ENCODE measurements at places on chromosomes 2 and 18.
A peak's percentile ranks its signal among the peaks of the same experiment; 100 is the strongest.

DNA sequence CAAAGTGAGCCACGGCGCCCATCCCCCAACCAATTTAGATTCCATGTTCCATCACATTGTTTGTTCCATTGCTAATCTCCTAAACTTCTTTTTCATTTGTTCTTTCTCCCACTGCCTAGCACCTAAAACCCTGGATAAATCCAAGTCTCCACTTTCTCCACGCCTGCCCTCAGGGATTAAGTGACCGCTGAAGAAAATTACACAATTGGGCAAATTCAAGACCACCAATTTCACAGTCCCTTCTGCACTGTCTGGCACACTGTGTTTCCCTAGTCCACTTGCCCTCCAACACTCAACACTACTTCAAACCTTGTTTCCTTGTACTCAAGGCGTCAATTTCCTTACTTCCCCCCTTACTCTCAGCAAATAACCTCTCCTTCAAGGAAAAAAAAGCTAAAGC lies 5.1 kb upstream of the UBXN4 start:
- no peaks in the 10 kb centered on the region for H3K36me3 ChIP-seq
- no peaks in the 10 kb centered on the region for H3K4me1 ChIP-seq
- no peak overlapping the region for H3K27ac ChIP-seq
- no peak for DNase-seq

DNA sequence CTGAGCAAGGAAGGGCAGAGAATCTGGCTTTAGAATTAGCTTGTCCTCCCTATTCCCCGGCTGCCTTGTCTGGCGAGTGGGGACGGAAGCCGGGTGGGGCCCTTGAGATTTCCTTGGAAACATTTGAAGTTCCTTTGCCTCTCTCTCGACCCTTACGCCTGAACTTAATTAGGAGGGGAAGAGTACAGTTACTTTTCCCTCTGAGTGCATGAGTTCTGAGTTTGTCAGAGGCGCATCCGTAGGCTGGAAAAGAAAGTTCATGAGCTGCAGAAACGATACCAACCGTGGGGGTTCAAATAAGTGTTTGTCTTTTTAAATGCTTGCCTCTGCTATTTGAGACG lies 468 bp downstream of the PIKFYVE start:
- H3K27ac ChIP-seq = peak overlapping the region; percentile 81
- H3K36me3 ChIP-seq = peaks cover 4% of the 10 kb centered on the region
- peak overlapping the region; percentile 74 for H3K4me3 ChIP-seq
- H3K27me3 ChIP-seq = no peaks in the 10 kb centered on the region
- DNase-seq = peak; percentile 56

- H3K4me3 ChIP-seq = no peak overlapping the region
- H3K27me3 ChIP-seq = no peaks in the 10 kb centered on the region
- no peaks in the 10 kb centered on the region for H3K4me1 ChIP-seq
- no peak overlapping the region for H3K27ac ChIP-seq
- DNase-seq = no peak
Measured at GRCh38 chr2:36731941-36732672, 35.6 kb downstream of the VIT start.

DNA sequence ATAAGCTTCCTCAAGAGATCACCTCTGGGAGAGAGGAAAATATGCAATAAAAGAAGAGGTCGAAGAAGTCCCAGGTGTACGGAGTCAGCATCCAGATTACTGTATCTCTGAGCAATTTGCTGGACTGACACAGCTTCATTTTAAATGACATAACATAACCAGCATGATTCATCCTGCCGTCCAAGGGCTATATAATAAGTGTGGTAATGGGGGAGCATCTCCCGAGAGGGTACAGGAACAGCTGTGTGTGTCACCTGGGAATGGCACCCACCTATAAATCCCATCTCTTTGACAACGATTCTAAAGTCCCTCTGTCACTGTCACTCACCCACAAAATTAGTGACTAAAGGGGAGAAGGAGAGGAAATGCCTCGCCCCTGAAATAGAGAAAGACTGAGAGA lies 19.3 kb upstream of the FZD7 start:
- no peak for DNase-seq
- no peak overlapping the region for H3K4me3 ChIP-seq
- H3K36me3 ChIP-seq = no peaks in the 10 kb centered on the region
- no peak overlapping the region for H3K27ac ChIP-seq
- H3K4me1 ChIP-seq = peaks cover 8% of the 10 kb centered on the region

DNA sequence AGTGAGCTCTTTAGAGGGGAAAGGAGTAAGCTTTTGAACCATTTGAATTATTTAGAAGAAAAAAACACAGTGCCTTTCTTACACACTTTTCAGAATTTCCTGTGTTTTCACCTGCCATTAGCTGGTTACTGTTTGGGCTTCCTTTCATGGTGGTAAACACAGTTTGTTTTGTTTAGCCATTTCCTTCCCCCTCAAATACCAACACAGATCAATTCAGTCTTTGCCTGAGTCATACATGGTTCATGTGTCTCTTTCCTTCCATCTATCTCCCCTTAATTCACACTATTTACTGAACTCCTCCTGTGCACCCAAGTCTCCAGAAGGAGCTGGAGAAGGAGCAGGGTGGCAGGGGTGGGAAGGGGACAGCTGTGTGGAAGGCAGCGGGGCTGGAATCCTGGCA lies 45.0 kb downstream of the TCF7L1 start:
- H3K27me3 ChIP-seq = no peaks in the 10 kb centered on the region
- no peak for DNase-seq
- H3K36me3 ChIP-seq = no peaks in the 10 kb centered on the region
- H3K4me1 ChIP-seq = no peaks in the 10 kb centered on the region
- no peak overlapping the region for H3K4me3 ChIP-seq

GRCh38 chr2:149709496-149710263 lies 122.1 kb upstream of the MMADHC start:
- no peaks in the 10 kb centered on the region for H3K27me3 ChIP-seq
- H3K4me3 ChIP-seq = no peak overlapping the region
- no peaks in the 10 kb centered on the region for H3K36me3 ChIP-seq
- no peak for DNase-seq

DNA sequence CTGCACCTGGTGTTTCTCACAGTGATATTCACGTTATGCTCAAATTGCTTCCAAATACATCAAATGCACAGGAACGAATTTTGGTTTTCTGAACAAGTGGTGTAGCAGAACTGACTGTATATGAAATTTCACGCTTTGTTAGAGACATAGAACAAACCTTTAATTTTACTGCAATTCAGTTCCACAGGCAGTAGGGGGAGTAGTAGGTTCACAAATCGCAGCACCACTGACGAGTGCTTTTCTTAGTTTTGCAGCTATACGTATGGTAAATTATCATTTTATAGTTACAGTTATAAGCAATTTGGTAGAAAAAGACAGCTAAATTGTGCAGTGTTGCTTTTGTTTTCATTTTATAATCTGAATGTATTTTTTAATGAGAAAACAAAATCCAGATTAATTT lies 113.3 kb downstream of the KIAA1328 start:
- H3K4me1 ChIP-seq = no peaks in the 10 kb centered on the region
- H3K27ac ChIP-seq = no peak overlapping the region
- DNase-seq = peak; percentile 77
- no peak overlapping the region for H3K4me3 ChIP-seq
- H3K27me3 ChIP-seq = no peaks in the 10 kb centered on the region
- no peaks in the 10 kb centered on the region for H3K36me3 ChIP-seq

DNA sequence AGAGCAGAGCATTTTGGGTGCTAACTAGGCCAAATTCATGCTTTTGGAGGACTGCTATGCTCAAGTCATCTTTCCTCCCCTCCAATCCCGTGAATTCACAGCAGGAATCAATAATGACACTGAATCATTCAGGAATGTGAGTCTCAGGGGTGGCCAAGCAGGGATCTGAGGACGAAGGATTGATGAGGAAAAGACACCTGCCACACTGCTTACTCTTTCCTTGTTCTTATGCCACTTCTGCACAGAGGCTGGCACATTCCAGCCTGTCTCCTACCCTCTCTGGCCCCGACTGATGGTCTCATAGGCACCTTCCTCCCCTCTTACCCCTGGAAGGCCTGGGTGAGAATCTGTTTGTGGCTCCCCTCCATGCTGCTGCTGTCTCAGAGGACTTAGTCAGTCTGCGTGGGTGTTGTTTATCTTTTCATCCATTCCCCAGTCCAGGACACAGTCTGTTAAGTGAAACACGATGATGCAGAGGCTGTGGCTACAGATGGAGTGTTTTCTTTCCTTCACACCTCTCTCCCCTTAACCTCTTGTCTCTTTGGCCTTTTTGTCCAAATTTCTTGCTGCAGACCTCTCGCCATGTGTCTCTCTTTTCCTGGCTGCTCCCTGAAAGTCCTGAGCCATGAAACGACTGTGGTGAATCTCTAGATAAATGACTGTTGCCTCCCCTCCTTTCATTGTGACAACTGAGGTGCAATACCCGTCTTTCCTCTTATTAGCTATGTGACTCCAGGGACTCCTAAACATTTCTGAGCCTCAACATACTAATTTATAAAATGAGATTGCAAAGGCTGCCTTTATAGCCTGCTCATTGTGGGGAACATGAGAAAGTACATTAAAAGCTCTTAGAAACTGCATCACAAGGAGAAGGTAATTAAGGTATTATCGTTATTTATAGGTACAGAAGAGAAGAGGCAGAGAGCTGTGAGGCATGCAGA lies 86.9 kb downstream of the RDH14 start:
- no peak overlapping the region for H3K4me3 ChIP-seq
- H3K4me1 ChIP-seq = no peaks in the 10 kb centered on the region
- H3K27me3 ChIP-seq = no peaks in the 10 kb centered on the region
- H3K36me3 ChIP-seq = no peaks in the 10 kb centered on the region
- DNase-seq = no peak
- H3K27ac ChIP-seq = no peak overlapping the region

GRCh38 chr2:30366199-30366691 lies 80.8 kb upstream of the LCLAT1 start:
- no peaks in the 10 kb centered on the region for H3K4me1 ChIP-seq
- no peak overlapping the region for H3K4me3 ChIP-seq
- no peak overlapping the region for H3K27ac ChIP-seq
- no peaks in the 10 kb centered on the region for H3K27me3 ChIP-seq
- no peak for DNase-seq

- H3K4me1 ChIP-seq = peaks cover 34% of the 10 kb centered on the region
- H3K36me3 ChIP-seq = no peaks in the 10 kb centered on the region
- H3K27me3 ChIP-seq = no peaks in the 10 kb centered on the region
- H3K4me3 ChIP-seq = peak overlapping the region; percentile 86
- H3K27ac ChIP-seq = peak overlapping the region; percentile 82
- DNase-seq = no peak
Measured at GRCh38 chr2:26345283-26345544, 729 bp upstream of the SELENOI start.

DNA sequence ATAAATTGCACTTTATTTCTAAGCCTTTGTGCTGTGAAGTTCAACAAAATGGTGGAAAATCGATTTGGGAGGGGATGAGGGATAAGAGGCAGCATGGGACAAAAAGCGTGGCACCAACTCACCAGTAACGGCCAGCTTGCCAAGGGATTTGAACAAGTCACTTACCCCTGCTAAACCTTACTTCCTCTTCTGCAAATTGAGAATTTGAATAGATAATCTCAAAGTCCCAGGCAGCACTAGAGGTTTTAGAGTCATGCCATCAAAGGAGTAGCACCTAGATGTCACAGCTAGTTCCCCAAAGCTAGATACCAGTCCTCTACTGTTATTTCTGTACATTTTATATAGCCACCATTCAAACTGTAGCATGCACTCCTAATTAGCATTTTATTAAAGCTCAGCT lies 83.7 kb upstream of the VRK2 start:
- peaks cover 15% of the 10 kb centered on the region for H3K4me1 ChIP-seq
- peak; percentile 86 for DNase-seq
- H3K4me3 ChIP-seq = no peak overlapping the region
- no peaks in the 10 kb centered on the region for H3K36me3 ChIP-seq

- H3K27ac ChIP-seq = no peak overlapping the region
- H3K4me1 ChIP-seq = no peaks in the 10 kb centered on the region
Measured at GRCh38 chr2:79887747-79888374, 375.0 kb downstream of the CTNNA2 start.

GRCh38 chr2:138712212-138712979 lies 67.8 kb downstream of the NXPH2 start:
- H3K4me3 ChIP-seq = no peak overlapping the region
- no peaks in the 10 kb centered on the region for H3K4me1 ChIP-seq
- no peak for DNase-seq
- H3K27ac ChIP-seq = no peak overlapping the region
- H3K36me3 ChIP-seq = no peaks in the 10 kb centered on the region
- no peaks in the 10 kb centered on the region for H3K27me3 ChIP-seq

DNA sequence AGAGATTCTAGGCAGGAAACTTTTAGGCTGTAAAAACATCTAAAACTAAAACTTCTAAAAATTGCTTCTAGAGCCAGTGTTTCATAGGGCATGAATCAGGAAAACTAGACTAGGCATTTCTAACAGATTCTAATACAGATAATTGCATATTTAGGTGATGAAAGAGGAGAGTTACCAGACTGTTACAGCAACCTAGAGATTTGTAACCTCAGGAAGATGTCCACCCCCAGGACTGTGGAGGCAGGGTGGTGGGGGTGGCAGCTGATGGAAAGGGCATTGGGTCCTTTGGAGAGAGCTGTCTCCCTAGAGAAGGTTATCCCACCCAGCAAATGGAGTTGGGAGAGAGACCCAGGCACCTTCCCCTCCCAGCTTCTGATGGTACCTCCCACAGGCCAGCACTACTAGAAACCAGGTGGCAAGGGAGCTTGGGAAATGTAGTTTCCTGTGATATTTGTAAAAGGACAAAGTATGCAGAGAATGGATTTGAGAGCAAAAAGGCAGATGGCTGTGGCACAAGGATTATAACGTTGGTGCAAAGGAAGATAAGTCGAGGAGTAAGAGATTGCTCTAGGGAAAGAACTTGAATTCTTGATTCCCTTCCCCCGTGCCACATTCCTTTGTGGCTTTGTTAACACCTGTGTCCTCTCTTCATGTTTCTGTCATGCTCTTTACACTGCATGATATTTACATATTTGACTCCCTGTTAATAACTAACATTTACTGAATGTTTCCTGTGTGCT lies 75.6 kb upstream of the MGAT5 start:
- H3K4me1 ChIP-seq = no peaks in the 10 kb centered on the region
- no peak overlapping the region for H3K27ac ChIP-seq
- no peaks in the 10 kb centered on the region for H3K27me3 ChIP-seq

DNA sequence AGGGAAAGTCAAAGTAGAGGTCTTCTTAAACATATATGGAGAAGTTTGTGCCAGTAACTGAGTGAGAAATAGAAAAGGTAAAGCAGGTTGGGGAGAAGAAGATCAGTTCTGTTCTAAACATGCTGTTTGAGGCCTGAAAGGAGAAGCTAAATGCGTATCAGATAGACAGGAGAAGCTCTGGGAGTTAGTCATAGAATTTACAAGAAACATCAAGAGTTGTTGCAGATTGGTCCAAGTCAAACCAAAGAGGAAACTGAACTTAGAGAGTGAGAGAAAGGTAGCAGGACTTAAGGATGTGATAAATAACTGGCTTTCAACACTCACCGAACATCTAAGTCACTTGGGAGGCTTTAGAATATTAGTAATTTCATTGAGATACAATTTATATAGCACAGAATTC lies 29.2 kb upstream of the CERS6 start:
- no peaks in the 10 kb centered on the region for H3K4me1 ChIP-seq
- H3K4me3 ChIP-seq = no peak overlapping the region
- no peak for DNase-seq
- peaks cover 2% of the 10 kb centered on the region for H3K27me3 ChIP-seq
- no peaks in the 10 kb centered on the region for H3K36me3 ChIP-seq
- H3K27ac ChIP-seq = no peak overlapping the region

- peaks cover 13% of the 10 kb centered on the region for H3K4me1 ChIP-seq
- H3K27me3 ChIP-seq = no peaks in the 10 kb centered on the region
- no peaks in the 10 kb centered on the region for H3K36me3 ChIP-seq
- no peak for DNase-seq
- H3K4me3 ChIP-seq = no peak overlapping the region
Measured at GRCh38 chr2:157877761-157878400, 1.8 kb upstream of the ACVR1 start.

GRCh38 chr2:201185863-201186262 lies 2.9 kb downstream of the CASP10 start:
- no peaks in the 10 kb centered on the region for H3K36me3 ChIP-seq
- no peak overlapping the region for H3K4me3 ChIP-seq
- H3K27ac ChIP-seq = no peak overlapping the region

All from Karpas-422 (cell line).